ENCODE measurements at places on chromosomes 12 and 14.

GRCh38 chr12:96091833-96092232, 56.4 kb upstream of the LTA4H start:
- DNase-seq = no peak

DNA sequence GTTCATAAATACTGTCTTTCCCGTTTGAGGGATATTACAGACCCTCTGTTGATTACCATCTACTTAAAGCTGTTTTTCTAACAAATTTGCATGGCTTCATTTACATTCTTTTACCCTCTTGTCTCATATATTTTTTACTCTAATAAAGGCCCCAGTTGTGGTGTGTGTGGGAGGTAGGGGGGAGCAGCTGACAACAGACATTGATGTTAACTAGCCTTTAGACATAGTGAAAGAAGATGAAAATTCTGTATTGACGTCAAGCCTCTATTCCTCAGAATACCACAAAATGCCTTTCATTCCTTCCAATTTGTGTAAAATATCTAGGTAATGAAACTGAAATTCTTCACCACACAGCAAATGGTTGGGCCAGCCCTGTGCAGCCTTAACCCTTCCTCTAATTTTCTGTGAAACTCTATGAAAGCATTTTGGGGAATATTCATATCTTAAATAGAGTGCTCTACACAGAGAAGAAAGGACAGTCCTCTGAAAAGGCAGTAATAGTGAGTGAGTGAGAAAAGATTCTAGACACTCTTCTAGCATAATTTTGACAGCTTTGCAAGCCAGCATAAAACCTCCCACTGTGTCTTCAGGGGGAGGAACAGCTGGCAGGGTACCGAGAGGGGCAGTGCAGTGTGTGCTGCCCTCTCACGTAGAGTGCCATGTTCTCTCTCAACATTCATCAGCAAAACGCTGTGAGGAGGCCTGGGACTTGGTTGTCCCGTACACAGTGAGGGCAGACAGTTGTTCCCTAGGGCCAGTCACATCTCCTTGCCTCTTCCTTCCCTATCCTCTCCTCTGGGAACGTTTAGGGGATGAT, 20.1 kb upstream of the CERS5 start:
- no peak for DNase-seq

- no peak for DNase-seq
Measured at GRCh38 chr14:102957222-102957621, 34.8 kb downstream of the AMN start.

GRCh38 chr14:70894868-70895267, 12.4 kb upstream of the PCNX1 start:
- DNase-seq = no peak

GRCh38 chr14:99321955-99322730, 50.1 kb upstream of the BCL11B start:
- no peak for DNase-seq

- no peak for DNase-seq
Measured at GRCh38 chr14:99648027-99648784, 3.3 kb downstream of the HHIPL1 start.

Measured in NCI-H774 (cell line).